ENCODE measurements at places on chromosomes 12 and 14.

DNA sequence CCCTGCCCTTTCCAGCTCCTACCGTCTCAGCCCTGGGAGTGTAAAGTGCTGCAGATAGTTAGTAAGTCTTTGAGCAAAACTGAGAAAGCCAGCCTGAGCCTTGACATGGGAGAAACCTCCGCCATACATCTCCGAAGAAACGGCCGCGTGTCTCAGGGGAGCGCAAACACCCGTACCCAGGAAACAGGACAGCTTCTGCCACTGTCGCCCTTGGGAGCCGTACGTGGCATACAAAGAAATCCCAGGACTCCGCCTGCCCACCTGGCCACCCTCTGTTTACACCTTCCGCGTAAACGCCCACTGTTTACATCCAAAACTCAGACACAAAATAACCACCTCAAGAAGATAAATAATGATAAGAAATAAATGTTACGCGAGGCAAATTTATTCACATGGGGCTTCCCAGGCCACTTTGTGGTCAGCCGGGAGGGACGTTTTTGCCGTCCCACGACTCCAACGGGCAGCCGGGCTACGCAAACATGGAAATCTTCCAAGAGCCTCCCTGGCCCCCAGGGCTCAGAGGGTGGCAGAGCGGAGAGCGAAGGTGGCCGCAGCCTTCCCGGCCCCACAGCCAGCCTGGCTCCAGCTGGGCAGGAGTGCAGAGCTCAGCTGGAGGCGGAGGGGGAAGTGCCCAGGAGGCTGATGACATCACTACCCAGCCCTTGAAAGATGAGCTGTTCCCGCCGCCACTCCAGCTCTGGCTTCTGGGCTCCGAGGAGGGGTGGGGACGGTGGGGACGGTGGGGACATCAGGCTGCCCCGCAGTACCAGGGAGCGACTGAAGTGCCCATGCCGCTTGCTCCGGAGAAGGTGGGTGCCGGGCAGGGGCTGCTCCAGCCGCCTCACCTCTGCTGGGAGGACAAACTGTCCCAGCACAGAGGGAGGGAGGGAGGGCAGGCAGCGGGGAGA, at the start of gene BDKRB2:
BDKRB2 (plus strand) TSS at position 689 of the 908 bp plus-strand sequence. CDS start 32,269 bp downstream, outside the sequence.
- DNase-seq = peak; percentile 97

- no peak for DNase-seq
These were observed 78.9 kb upstream of the PSMA6 start for GRCh38 chr14:35213143-35213788.

DNA sequence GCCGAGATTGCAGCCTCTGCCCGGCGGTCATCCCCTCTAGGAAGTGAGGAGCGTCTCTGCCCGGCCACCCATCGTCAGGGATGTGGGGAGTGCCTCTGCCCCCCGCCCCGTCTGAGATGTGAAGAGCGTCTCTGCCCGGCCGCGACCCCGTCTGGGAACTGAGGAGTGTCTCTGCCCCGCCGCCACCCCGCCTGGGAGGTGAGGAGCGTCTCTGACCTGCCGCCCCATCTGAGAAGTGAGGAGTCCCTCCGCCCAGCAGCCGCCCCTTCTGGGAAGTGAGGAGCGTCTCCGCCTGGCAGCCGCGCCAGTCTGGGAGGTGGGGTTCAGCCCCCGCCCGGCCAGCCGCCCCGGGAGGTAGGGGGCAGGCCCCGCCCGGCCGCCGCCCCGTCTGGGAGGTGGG, 544.0 kb downstream of the CCER1 start:
- no peak for DNase-seq

DNA sequence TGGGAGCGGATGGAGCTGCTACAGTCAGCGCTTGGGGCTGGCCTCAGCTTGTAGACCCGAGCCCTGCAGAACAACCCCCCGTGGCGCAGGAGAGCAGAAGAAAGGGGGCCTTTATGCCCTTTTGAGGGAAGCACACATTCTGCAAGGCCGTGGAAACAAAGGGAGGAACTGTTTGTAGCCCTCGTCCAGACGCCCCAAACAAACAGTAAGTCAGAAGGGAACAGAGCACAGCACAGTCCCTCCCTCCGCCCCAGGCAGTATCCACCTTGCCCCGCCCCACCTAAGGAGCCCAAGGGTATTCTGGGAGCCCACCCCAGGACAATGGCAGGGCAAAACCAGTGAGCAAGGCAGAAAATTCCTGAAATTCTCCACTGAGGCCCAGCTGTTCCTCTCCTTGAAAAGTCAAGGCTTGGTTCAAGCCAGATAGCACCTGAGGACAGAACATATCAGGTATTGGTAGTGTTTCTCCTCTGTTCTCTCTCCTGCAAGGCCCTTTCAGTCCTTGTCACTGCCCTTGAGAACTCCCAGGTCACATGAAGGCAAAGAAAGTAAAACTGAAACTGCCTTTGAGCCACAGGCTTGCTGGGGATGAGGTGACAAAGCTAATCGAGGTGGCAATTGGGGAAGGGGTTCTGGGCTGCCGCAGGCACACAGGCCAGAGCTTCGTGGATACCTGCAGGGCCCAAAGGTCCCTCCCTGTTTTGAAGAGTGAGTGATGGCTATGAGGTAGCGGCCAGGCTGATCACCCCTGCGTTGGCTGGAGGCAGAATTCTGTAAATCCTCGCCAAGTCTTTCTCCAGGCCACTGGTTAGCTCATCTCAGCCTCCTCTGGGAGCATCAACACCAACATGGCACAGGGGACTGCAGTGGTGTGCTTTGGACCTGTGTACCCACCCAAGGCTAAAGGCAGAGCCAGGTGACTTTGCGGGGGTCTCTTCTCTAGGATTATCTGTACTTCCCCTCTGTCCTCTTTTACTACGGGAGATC, 499 bp downstream of the DGLUCY start:
- DNase-seq = peak; percentile 54

GRCh38 chr12:130286741-130287440, 50.8 kb upstream of the PIWIL1 start:
- DNase-seq = no peak

GRCh38 chr12:98743362-98743953, 98.4 kb downstream of the APAF1 start:
- DNase-seq = no peak

- DNase-seq = no peak
These were observed 18.7 kb upstream of the OASL start for GRCh38 chr12:121057794-121058193.

GRCh38 chr14:30990770-30991169, 34.7 kb upstream of the AP4S1 start:
- DNase-seq = no peak

DNA sequence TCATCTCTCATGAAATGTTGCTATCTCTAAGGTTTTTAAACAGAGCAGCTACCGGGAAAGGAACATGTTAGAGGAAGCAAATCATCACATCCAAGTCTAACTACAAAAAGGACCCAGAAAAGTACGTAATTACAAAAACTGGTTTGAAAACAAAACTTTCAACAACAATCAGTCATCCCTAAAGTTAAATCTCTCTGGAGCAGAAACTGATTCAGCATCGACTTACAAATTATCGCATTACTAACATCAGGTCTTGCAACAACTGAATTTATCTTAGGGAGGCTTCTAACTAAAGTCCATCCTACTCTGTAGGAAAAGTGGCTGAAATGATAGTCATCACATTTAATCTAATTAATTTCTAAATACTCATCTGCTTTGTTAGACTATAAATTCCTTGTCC, 137.0 kb downstream of the MED13L start:
- no peak for DNase-seq

- DNase-seq = peak; percentile 82
These were observed 3.7 kb downstream of the REM2 start for GRCh38 chr14:22886500-22887259.

DNA sequence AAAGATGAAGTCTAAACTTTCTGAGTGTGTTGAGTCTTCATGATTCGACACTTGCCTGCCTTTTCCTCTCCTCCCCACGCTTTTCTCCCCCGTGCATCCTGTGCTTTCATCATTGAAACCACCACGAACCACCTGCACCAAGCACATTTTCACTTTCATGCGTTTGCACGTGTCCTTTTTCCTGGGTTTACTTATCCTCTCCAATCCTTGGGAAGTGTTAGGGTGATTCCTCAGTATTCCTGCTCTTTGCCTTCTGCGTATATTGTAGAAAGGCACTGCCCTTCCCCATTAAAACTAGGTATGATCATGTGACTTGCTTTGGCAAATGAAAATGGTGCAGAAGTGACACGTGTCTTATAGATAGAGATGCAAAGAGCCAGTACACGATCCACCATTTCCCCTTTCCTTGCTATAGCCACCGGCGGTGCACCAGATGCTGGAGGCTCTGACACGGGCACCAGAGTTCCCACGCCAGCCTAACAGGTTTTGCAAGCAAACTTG, 106.6 kb downstream of the BRMS1L start:
- no peak for DNase-seq

DNA sequence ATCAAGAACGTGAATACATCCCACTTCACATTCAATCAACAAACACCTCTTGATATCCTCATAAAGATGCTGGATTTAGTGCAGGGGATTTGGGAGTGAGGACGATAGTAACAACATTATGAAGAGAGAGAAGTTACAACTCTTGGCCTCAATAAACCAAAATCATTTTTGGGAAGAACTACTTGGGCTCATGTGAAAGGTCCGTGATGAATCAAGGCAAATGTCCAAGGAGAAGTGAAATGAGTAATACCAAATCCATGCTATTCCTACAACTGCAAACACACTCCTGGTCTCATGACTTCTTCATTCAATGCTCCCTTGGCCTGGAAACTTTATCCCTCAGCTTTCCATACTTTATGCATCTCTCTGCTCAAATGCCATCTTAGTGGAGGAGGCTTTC, 162.0 kb upstream of the LMNTD1 start:
- no peak for DNase-seq

DNA sequence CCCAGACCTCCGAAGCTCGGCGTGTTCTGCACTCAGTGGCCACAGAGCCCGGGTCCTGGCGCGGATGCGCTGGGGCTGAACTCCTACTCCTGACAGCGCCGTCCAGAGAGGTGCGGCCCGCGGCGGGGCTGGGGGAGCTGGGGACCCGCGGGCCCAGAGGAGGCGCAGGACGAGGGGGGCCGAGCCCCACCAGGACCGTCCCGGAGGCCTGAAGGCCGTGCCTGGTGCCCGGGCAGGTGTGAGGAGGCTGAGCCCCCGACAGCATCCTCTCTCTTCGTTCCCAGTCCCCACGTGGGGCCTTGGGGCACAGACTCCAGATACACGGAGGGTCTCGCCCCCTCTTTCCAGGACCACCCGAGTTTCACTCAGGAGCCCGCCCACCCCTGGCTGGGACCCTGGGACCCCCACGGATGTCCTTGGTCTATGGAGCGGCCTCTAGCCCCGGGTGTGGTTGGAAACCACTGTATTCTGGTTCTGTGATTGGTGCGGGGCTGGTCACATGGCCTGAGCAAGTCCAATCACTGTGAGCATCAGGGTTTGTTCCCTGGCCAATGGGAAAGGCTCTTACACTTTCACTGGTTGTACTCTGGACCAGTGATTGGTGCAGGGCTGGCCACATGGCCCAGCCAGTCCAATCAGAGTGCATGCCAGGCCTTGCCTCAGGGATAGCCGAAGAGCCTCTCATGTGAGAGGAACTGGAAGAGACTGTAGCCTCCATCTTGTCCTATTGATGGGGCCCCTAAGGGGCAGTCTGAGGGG, 217.6 kb upstream of the SFSWAP start:
- no peak for DNase-seq

DNA sequence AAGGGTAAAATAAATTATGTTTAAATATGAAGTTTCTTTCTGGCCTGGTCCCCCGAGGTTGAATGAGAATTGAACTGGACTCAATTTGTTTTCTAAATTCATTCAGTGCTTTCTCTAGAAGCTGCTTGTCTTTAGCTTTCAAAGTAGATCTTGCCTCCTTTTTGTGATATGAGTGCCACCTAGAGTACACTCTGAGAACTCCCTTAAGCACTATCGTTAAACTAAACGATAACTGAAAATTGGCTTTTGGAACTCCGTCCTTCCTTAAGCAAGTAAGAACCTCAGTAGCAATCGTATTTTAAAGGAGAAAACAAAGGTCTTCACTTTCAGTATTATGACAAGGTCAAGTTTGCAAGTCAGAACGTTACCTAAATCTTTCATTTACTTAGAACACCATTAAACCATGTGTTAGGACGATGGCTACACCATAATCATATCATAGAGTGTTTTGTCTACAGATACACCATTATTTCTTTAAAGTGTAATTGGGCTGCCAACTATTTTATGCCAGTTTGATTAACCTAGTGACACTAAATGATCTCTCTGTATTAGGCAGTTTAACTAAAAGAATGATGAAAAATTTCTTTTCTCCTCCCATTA, 364.8 kb downstream of the SNAPC1 start:
- no peak for DNase-seq

- peak; percentile 77 for DNase-seq
These were observed 22.2 kb upstream of the RNASE12 start for GRCh38 chr14:20613094-20614037.

DNA sequence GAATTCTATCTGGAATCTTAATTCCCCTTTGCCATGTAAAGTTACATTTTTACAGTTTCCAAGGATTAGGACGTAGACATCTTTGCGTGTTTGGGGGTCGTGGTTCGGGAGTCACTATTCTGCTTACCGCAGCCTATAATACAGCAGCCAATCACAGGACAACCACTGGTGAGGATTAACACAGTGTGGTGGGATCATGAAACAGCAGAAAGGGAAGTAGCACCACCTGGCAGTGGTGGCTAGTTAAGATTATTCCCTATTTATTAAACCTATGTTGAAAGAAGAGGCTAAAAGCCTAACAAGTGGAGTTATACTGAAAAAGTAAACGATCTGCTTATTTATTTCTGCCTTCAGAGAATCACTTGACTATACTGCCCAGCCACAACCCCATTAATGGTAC, 71.7 kb downstream of the IPO8 start:
- no peak for DNase-seq

- no peak for DNase-seq
These were observed 470.6 kb downstream of the BCAT1 start for GRCh38 chr12:24478254-24478653.

DNA sequence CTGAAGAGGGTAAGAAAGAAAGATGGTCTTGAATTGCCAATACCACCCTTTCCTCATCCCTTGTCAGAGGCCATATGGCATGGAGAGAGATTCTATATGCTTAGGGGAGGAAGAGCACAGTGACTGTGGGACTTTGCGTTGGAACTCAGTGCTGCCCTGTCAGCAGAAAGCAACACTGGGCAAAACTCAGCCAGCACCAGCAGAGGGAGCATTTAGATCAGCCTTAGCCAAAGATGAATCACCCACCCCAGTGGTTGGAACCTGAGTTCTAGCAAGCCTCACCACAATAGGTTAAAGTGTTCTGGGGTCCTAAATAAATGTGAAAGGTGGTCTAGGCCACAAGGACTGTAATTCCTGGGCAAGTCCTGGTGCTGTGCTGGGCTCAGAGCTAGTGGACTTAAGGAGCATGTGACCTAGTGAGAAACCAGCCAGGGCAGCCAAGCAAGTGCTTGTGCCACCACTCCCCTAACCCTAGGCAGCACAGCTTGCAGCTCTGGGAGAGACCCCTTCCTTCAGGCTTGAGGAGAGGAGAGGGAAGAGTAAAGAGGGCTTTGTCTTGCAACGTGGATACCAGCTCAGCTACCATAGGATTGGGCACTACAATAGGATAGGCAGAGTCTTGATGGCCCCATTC, 11.4 kb upstream of the BCAT1 start:
- peak; percentile 51 for DNase-seq

- DNase-seq = no peak
These were observed 21.5 kb upstream of the YARS2 start for GRCh38 chr12:32777159-32777558.

All from hepatic stellate cell (primary cell).